ENCODE measurements at places on chromosomes 5 and 9.

DNA sequence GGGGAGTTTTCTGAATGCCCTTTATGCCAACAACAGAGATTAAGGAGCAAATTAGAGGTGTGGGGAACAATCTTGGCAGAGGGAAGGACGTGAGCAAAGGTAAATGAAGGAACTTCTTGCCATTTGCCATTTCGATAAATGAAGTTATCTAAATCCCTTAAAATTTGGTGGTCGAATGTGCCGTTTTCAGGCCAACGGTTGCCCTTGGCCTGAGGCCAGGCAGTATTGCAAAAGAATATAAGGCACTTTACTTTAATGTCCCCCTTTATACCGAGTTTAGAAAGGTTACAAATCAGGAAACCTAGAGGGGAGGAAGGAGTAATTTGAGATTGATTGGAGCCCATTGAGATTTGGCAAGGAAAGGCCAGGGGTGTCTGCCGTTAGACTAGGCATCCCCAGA lies 26.3 kb downstream of the C9orf50 start:
- no peak for DNase-seq

- DNase-seq, result no peak
These were observed 569.5 kb upstream of the WWC1 start for GRCh38 chr5:167721926-167722440.

DNA sequence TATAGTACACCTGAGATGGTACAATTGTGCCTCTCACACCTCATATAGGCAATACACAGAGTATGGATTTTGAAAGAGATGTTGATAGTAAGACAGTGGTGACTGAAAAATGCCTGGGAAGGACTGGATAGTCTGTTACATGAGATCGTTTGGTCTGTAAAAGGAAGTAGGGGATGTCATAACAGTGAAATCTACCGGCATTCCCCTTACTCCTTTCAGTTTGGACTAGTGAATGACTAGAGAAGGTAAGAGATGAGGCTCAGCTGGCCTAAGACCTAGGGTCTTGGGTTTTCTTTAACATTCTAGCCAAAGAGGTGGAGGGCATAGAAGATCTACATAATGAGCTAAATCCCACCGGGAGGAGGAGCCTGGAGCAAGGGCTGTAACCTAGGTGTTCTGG lies 8.1 kb downstream of the TAL2 start:
- DNase-seq, result no peak

DNA sequence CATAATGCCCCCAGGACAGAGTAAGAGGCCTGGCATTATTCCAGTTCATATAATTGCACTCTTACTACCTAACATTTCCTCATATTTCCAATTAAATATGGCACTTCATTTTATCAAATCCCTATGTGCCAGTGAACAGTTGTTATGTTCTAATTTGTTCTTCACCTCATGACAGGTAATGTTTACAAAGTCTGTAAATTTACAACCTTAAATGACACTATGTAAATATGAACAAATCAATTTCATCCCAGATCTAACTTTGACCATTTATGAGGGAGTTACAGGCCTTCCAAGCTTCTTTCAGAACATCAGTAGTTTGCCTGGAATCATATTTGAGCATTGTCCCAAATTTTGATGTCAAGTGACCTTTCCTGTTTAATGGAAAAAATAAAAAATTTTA lies 592.6 kb upstream of the CDH6 start:
- DNase-seq, result no peak

DNA sequence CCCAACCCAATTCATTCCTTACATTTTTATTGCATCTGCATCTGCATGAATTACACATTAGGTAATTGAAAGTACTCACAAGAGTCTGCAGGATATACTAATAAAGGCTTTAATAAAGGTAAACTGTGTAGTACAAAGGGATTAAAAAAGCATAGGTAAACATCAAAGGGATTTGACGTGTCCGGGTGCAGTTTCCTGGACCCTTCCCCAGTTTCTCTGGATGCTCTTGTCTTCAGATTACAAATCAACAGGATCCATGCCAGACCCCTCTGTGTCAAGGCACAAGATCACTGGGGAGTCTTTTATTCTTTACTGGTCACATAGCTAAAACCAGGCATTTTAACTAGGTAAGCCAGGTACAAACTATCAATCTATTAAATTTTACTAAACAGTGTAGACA lies 177.2 kb upstream of the TYRP1 start:
- no peak for DNase-seq

DNA sequence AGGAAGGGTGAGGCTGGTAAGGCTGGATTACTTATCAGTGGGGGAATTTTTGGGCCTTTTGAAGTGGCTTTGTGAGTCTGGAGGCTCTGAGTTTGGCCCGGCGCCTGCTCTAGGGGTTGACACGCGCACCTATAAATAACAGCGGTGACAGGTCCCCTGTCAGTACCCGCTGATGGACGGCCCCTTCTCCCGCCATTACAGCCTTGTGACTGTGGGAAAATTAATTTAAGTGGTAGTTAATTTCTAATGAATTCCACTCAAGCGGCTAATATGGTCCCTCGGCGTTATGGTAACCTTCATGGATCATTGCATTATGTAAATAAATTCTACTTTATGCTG lies 16.5 kb downstream of the MRPL36 start:
- no peak for DNase-seq

DNA sequence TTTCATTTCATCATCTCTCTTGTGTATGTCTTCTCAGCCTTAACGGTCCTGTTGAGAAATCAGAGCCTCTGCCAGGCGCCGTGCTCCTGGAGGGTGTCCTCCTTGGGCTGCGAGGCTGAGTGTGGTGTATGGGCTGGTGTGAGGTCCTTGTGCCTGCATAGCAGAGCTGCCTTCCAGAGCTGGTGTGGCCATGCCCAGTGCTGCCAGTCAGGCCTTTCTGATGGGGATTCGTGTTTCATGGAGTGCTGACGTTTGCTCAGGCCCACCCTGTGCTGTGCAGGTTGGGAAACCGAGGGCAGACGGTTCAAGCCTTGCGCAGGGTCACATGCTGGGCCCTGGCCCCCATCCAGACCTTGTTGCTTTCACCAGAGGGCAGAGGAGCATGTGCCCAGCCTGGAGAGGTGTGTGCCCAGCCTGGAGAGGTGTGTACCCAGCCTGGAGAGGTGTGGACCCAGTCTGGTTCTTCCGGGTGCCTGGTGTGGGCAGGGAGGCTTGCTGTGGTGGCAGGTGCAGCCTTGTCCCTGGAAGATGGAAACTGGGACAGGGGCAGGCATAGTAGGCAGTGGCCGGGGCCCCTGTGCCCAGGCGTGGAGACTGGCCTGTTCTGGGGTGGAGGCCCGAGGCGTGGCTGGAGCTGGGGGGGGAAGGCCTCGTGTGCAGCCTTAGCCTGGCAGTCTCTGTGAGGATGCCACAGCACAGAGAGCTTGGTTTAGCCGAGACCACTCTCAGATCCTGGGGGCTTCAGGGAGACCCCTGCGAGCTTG lies 84.0 kb downstream of the RXRA start:
- no peak for DNase-seq

GRCh38 chr5:180090769-180091546 lies 19.4 kb upstream of the RNF130 start:
- no peak for DNase-seq

GRCh38 chr9:82539856-82540579 lies 522.9 kb downstream of the RASEF start:
- no peak for DNase-seq

DNA sequence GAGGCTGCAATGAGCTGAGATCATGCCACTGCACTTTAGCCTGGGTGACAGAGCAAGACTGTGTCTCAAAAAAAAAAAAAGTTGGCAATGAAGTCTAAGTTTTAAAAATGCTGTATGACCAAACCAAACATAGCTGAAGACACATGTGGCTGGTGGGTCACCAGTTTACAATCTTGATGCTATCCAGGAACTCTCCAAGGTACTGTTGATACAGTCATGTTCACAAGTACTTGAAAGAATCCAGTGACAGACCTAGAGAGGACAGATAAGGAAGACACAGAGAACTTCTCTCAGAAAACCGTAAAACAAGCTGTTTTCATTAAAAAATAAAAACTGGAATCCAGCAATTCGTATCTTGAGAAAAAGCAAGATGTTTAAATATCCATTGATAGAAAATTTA lies 95.7 kb downstream of the ACTBL2 start:
- DNase-seq, result no peak

DNA sequence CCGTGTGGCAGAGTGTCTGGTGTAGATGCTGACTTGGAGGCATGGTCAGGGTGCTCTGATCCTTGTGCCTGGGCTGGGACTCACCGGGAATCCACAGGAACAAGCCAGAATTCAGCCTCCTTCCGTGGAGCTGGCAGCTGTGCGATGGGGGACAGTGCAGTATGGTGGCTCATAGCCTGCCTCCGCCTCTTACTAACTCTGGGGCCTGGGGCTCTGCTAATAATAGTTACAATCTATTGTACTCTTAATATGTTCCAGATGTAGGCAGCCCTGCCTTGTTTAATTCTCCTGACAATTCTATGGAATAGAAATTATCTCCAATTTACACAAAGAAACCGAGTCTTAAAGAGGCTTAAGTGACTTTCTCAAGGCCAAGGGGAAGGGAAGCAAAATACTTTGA lies 77.6 kb downstream of the PCDH1 start:
- DNase-seq, result no peak

- no peak for DNase-seq
These were observed 23.6 kb downstream of the TRIM14 start for GRCh38 chr9:98095401-98095800.

GRCh38 chr9:111598733-111599091 lies 735 bp downstream of the PTGR1 start:
- peak; percentile 0 for DNase-seq

DNA sequence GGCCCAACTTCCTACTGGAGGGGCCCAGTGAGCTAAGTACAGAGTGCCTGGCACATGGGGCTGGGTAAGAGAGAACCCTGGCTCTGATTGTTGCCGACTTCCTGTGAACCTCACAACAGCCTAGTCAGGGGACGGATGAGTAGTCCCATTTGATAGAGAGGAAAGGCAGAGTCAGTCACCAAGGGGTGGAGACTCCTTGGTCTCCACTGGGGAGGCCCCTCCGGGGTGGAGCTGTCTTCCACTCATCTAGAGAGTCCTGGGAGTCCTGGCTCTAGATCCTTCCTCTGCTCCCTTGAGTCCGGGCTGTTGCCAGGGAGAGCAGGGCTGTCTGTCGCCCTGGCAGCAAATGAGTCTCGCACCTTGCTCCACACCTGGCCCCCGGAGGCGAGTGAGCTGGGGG lies 8.0 kb downstream of the GRK6 start:
- peak; percentile 67 for DNase-seq

DNA sequence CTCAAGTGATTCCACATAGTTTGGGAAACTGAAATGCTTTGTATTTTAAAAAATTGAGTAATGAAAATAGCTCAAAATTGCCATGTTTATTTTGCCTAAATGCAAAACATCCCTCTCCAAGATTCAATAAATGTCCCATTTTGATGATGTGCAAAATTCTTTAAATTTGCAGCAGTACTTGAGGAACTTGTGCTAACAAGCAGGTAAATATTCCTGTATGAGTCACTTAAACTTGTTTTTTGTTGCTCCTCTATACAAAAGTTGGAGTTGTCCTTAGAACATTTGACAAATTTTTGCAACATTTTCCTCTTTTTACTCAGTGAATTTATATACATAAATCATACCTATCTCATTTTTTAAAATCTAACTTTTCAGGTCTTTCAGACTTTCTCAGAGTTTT lies 280.2 kb downstream of the CDH12 start:
- DNase-seq, result no peak
